Stimulated activated CD4-positive, alpha-beta T cell treated with anti-CD3 and anti-CD28 coated beads, Interleukin-4, amount 100 ng/mL, for 48 hours (primary cell): ENCODE measurements at places on chromosomes 3 and 15.

DNA sequence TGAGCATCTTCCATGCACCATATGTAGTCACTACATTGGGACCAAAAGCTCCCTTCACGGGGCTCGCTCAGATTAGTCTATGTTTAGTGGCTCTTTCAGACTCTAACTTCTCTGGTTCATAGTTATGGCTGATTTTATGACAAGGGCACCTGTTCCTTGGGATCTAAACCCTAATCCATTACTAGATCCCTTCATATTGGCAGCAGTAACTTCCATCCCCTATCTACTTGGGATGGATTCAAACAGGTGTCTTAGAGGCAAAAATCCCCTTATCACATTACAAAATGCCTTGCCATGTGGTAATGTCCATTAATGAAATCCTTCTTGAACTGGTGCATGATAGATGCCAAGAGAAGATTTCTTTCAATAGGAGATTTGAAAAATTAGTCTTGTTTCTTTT, 96.7 kb upstream of the TP63 start:
- no peak for DNase-seq

- no peak for DNase-seq
Observed at GRCh38 chr3:45182915-45183871, 37.0 kb upstream of the CDCP1 start.

- no peak for DNase-seq
Observed at GRCh38 chr15:83198476-83198875, 9.1 kb downstream of the HDGFL3 start.

DNA sequence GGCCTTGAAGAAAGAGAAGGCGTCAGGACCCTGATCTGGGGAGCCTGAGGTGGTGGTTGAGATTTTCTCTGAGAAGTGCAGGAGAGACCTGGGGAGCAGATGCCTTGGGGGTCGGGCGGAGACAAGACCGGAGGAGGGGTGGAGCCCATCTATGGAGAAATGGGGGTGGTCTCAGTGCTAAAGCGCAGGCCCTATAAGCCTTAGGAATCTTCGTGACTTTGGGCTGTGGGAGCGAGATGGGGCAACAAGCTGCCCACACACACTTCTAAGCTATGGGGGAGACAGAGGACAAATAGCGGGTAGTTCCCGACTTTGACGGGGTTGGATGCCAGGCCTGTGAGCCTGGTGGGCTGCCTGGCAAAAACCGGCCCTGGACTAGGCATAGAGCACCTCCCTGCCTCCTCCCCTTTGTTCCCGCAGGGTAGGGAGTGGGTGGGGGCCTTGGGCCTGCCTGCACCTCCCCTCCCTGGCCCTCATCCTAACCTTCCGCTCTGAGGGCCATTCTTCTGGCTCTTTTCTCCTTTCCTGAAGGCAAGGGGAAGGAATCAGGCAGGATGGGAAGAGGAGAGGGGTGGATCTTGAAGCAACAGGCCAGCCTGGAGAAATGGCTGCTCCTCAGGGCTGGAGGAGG, 880 bp downstream of the NISCH start:
- DNase-seq = no peak

GRCh38 chr3:107956991-107957900, 133.6 kb downstream of the CD47 start:
- DNase-seq = no peak

DNA sequence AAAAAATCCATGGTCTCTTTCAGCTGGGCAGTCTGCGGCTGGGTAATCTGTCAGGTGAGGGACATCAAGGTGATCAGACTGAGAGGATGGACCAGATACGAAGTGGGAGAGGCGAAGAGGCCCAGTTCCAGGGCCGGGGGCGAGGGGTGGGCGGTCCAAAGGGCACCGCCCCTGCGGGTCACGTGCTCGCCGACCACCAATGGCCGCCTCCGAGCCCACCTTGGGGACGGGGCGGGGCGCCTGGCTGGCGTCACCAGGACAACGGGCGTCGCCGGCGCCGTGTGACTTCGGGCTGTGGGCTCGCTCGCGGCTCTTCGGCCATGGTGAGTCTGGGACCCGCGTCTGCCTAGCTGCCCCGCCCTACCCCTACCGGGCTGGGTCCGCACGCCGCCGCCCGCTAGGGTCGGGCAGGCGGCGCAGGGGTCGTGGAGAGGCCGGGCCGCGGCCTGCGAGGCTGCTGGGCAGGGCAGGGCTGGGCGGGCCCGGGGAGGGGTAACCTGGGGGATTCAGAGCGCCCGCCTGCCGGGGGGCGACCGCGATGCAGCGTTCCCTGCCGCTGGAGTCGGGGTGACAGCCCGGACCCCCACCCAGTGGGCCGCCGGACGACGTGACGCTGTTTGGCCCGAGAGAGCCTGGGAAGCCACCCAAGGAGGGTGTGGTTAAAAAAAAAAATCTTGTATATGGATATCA, at the start of gene FBXL2:
Gene FBXL2, plus strand, starts transcription at position 250 of the 690 bp plus-strand sequence. Its CDS starts 71 bp downstream, at position 321.
- DNase-seq = peak; percentile 37

- DNase-seq = no peak
Observed at GRCh38 chr3:108736821-108737220, 20.4 kb downstream of the RETNLB start.

- DNase-seq = no peak
Observed at GRCh38 chr3:66439666-66440344, 61.0 kb downstream of the LRIG1 start.

GRCh38 chr3:6551165-6551564, 309.8 kb upstream of the GRM7 start:
- no peak for DNase-seq

DNA sequence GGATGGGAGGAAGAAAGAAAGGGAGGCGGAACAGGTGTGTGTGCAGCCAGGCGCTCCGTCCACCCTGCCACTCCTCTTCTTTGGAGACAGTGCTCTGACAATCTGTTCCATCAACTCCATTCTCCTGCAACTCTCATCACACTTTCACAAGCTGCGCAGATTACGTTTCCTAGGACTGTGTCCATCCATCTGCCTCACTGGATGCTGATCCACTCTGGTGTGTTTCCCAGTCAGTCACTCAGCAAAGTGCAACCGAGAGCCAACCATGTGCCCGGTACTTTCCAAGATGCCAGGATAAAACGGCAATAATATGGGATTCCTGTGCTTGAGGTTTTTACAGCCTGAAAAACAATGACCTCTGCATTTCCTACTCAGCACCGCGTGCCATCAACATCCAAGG, 59.6 kb downstream of the SLC12A8 start:
- no peak for DNase-seq

DNA sequence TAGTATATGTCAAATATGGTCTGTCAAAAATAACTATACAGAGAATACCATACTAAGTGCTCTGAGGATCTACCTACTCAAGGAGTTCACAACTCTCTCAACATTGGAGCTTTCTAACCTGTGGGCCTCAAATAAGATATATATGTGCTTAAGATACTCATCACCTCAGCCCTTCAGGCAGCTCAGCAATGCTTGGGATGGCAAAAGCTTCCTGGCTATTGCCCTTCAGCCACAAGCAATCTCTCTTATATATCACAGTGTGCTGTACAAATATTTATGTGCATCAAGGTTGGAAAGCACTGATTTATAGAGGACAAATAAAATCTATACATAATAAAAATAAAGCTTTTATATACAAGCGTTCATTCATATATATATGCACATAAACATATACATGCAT, 40.3 kb downstream of the ICE2 start:
- DNase-seq = no peak

DNA sequence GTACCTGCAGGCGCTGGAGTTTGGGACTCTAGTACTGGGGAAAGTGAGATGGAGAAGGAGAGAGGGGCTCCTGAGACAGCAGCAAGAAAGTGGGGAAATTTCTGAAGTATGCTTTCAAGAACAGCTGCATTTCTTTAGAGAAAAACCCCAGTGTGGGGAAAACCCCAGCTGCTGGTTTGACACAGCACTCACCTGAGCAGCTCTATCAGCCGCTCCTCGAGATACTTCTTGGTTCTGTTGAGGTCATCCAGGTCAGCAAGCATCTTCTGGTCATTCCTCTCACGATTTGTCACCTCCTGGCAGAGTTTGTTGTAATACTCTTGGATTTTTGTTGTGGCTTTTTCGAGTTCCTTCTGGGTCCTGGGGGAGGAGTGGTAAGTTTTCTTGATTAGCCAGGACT, 18.8 kb downstream of the CXCR6 start:
- no peak for DNase-seq

DNA sequence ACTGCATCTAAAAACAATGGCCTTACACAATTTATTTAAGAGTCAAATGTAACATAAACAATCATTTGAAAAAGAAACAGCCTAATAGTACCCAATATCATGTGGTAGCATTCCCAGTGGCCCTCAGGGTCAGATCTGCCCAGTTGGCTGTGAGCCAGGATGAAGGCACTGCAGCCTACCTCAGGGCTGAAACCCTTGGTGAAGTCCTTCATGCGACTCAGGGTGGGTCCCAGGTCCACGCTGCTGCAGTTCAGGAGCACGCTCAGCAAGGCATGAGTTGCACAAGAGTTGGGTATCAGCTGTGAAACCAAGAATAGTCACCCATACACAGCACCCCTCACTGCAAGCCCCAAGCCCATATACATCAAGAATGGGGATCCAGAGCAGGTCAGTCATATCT, 37.1 kb downstream of the SEMA3G start:
- no peak for DNase-seq

GRCh38 chr3:123961508-123961856, 453 bp upstream of the CCDC14 start:
- no peak for DNase-seq

DNA sequence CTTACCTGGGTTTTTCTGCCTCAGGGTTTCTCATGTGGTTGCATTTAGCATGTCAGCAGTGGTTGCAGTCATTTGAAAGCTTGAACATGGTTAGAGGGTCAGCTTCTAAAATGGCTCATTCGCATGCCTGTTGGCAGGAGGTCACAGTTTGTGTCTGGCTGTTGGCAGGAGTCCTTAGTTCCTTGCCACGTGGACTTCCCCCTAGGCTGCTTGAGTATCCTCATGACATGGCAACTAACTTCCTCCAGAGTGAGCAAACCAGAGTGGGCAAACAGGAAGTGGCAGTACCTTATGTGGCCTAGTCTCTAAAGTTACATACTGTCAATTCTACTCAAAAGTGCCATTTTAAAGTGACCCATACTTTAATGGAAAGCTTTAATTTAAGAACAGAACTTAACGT, 3.4 kb upstream of the UNC13C start:
- no peak for DNase-seq

- no peak for DNase-seq
Observed at GRCh38 chr15:89360294-89360971, 25.8 kb upstream of the POLG start.

DNA sequence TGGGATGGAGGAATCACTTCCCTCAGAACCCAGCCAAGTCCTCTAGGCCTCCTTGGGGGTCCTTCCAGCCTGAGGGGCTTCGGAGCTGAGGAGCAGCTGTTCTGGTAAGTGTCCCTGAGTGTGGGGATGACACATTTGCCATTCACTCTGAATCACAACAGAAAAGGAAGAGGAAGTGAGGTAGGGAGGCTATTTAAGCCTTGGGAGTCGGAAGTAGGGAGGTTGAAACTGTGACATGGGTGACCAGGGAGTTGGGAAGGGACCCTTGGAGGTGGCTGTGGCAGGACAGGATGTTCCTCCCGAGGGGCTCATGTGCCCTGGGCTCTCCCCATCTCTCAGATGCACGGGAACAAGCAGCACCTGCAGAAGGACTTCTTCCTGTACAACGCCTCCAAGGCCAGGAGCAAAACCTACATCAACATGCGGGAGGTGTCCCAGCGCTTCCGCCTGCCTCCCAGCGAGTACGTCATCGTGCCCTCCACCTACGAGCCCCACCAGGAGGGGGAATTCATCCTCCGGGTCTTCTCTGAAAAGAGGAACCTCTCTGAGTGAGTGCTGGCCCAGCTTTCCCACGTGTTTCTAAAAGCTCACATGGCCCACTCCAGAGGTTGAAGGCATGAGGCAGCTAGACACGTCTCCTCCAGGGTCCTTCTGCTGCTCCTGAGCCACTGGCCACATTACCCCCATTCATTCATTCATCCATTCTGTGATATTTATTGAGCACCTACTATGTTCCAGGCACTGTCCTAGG, 43.3 kb downstream of the CAPN3 start:
- no peak for DNase-seq

- DNase-seq = no peak
Observed at GRCh38 chr3:63951492-63952247, 39.5 kb upstream of the SCAANT1 start.

GRCh38 chr3:42702982-42703694, 540 bp upstream of the HHATL start:
- DNase-seq = no peak

DNA sequence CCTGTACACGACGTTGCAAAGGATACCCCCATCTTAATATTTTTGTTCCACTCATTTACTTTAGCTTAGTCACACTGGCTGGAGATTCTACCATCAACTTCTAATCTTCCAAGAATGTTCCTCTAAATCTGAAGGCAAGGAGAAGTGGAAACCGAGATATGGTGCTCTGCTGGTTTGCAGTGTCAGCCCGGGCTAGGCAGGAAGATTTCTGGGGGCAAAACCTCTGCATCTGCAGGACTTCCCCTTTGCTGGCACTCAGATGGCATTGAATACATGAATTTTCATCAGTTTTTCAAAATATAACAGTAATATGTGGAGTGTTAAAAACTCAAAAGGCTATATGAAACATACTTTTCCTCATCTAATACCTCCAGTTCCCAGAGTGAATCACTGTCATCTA, 240.4 kb downstream of the RPLP1 start:
- DNase-seq = no peak

GRCh38 chr3:156787926-156788663, 38.1 kb upstream of the LEKR1 start:
- peak; percentile 7 for DNase-seq

- DNase-seq = no peak
Observed at GRCh38 chr3:174342171-174342570, 517.0 kb upstream of the NAALADL2 start.

DNA sequence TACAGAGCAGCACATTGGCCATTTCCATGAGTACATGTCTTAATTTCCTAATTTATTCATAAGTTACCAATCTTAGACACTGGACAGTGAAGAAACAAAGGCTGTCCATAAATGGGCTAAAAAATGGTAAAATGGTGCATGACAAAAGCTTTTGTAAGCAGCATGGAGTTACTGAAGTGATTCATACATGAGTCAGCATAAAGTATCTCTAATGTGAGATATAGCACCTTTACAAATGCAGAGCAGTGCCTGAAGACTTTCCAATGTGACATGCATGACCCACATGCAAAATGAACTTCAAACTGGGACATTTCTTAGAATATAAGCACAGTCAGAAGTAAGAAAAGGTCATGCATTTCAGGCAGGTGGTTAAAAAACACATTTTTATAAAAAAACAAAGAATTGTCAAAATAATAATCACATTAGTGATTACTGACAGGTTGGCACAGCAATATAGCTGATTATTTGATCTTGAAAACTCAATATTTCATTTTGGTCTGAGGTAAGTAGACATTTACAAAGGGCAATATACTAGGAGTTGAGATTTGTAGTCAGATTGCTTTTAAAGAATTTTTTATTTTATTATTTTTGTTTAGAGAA, 299.3 kb downstream of the PLCL2 start:
- no peak for DNase-seq

GRCh38 chr3:156614642-156615511, 59.5 kb upstream of the TIPARP start:
- no peak for DNase-seq

GRCh38 chr3:51712511-51712931, 5.7 kb downstream of the GRM2 start:
- no peak for DNase-seq
